Stimulated activated CD8-positive, alpha-beta memory T cell treated with anti-CD3 and anti-CD28 coated beads, Interleukin-12 subunit alpha, Interleukin-12 subunit beta, amount 100 ng/mL, for 4 hours (primary cell): ENCODE measurements at places on chromosomes 13 and 19.

DNA sequence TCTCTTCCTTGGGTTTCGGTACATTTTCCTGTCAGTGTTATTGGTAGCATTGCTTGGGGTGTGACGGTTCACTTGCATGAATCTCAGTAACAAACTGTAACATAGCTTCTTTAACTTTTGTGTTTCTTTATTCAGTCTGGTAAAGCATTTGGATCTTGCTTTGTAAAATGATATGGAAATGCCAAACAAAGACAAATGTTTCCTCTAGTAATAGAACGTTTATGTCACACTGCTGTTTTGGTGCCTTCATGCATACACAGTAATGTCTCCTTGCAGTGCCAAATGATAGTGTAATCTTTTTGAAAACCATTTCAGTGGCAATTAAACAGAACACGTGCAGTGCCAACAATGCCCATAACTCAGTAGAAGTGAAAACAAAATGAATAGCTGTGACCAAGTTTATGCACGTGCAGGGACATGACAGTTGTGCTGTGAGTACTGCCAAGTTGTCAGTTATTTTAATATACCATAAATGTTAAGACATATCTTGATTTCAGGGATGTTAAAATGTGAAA, 110.8 kb downstream of the RXFP2 start:
- no peak for DNase-seq

GRCh38 chr19:32651729-32652140, 23.2 kb downstream of the ANKRD27 start:
- no peak for DNase-seq

DNA sequence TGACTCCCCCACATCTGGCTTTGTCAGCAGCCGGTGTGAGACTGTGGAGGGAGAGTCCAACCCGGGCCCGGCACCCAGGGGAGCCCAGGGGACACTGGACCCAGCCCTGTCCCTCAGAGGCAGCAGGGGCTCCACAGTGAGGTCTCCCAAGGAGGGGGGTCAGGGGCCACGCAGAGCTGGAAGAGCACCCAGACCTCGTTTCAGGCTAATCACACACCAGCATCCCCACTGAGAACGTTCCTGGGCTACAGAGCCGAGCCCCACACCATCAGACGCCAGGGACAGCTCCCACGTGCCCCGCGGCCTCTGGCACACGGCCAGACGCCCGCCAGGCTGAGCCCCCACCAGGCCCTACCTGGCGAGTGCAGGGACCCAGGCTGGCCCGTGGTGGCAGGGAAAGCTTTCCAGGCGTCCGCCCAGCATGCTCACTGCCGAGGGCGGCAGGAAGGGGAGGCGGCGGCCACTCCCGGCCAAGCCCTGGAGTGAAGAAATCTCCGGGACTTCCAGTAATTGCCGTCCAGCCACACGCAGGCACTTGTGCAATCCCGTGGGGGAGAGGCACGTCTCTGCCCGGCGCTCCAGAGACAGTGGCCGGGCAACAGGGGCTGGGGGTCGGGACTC, 19.2 kb downstream of the SBNO2 start:
- DNase-seq: no peak

GRCh38 chr19:14005349-14006084, 603 bp downstream of the RFX1 start:
- peak; percentile 79 for DNase-seq

GRCh38 chr19:40717880-40718773, 1.2 kb downstream of the ITPKC start:
- no peak for DNase-seq

GRCh38 chr19:58007285-58007684, 4.7 kb upstream of the ZNF606 start:
- no peak for DNase-seq

DNA sequence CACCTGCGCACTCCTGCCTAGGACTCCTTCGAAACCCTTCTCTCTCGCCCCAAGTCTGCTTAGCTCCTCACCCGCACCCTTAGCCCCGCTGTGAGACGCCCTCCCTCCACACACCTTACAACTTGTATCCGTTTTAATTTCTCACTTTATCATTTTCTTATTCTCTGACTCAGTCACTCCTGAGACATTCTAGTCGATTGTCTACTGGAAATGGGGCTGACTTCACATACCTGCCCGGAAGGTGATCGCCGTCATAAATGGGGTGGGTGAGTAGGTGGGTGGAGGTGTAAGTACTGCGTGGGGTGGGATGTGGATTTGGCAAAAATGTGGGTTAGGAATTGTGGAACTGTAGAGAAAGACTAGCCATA, 714 bp downstream of the NDFIP2 start:
- DNase-seq: peak; percentile 52

DNA sequence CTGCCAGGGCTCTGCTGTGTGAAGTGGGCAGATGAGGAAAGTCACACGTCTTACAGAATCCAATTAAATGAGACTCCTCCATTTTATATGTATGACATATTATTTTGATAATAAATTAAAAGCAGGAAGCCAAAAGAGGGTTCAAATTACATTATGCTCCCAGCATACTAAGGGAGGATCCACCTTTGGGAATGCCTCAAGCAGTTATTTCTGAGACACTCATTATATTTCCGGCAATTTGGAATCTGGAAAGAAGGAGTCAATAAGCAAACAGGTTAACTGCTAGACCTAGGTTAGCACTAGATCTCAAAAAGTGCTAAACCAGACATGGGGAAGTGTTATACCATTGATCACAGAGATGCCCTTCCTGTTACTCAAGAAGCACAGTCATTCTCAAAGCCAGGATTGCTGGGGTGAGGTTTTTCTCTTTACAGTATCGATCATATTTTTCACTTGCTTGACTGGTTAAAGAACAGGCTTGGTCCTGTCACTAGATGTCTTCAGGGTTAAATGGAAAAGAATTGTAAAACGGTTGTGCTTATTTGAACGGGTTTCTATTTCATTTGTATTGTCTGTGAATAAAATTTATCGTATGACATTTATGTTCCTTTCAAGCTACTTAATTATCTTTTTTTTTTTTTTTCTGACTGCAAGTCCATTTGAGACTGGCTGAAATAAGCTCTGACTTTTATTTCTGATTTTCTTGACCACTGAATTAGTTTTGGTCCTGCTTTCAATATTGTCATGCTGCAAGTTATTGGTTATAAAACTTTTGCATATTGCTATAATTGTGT, 523.2 kb downstream of the KLF12 start:
- no peak for DNase-seq
